ENCODE measurements at places on chromosomes 3 and 15. TPM values are rescaled to one million over a fixed set of nuclear protein-coding genes. Genes with fewer than 3 reads are reported as not detected.

The GOLGA8R gene
- total RNA-seq = 0.09 TPM

GRCh38 chr15:97101572-97101971 is 771.1 kb downstream of the NR2F2 start:
- no peak for DNase-seq

- no peak for DNase-seq
Observed at GRCh38 chr3:143276592-143276991, 157.0 kb downstream of the CHST2 start.

DNA sequence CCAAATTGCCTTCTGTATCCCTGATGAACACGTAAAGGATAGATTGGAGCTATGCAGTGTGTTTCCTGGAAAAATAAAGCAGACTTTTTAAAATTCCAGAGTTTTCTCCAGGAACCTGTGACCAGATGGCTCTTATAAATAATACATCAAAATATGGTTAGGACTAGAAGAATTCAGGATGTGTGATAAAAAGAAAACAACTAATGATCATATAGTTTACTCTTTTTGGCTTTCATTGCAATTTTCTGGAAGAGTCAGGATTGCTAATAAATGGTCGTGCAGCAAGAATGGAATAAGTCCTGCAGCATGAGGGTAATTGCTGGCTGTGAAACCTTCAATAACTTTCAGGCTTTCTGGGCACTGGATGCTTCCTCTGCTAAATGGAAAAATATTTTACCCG is 30.2 kb upstream of the DENND4A start:
- no peak for DNase-seq

DNA sequence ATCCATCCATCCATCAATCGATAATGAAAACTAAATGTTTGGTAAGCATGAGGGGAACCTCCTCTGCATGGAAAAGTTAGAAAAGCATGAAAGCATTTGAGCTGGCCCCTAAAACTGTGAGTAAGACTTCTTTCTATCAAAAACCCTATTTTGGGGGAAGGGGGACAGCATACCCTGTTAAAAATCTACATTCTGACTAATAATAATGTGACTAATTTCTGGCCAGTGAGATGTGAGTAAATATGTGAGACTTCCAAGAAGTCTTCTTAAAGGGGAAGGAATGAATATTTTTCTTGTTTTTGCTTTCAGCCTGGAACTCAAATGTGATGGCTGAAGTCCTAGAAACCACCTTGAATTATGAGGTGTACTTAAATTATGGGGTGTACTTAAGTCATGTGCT is 54.9 kb downstream of the C3orf85 start:
- no peak for DNase-seq

The SPINT1 gene
- 0.45 TPM for total RNA-seq

GRCh38 chr3:149654188-149654601 is 3.6 kb downstream of the WWTR1 start:
- no peak for DNase-seq

DNA sequence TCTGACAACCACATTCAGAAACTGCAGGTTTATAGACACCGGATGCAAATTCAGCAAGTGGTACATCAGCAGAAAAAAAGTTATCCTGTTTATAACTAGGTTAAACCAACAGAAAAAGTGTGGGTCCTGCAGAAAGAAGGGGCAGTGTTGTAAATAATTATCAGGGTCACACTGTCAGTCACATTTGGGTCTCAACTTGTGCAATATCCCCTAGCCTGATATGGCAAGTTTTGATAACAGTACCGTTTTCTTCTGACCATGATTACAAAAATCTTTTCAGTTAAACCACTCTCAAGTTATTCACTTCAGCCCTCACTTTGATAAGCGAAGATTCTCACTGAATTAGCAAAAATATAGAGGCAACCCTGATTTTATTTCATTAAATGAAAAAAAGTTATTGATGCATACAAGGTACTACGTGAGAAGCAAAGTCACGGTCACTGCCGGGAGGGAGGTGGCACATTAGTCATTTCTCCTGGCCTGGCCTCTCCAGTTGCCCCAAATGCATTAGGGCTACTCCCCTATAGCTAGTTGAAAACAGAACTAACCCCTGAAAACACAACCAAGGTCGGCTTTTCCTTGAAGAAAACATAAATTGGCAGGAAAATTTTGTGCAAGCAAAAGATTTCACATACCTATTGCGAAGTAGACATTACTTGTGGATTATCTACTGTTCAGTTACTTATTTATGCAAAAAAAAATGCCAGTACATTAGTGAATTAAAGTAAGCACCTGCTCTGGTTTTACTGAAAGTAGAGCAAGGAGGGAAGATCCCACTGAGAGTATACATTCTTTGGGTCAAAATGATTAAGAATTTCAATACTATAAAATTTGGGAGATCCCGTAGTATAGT is 28.6 kb downstream of the IL5RA start:
- no peak for DNase-seq

The LSG1 gene
- 19.3 TPM for total RNA-seq

GRCh38 chr3:97901313-97902248 is 70.7 kb downstream of the RIOX2 start:
- DNase-seq = peak; percentile 32

GRCh38 chr3:136120373-136121348 is 75.5 kb downstream of the MSL2 start:
- no peak for DNase-seq

The GPR149 gene
- total RNA-seq = not detected

DNA sequence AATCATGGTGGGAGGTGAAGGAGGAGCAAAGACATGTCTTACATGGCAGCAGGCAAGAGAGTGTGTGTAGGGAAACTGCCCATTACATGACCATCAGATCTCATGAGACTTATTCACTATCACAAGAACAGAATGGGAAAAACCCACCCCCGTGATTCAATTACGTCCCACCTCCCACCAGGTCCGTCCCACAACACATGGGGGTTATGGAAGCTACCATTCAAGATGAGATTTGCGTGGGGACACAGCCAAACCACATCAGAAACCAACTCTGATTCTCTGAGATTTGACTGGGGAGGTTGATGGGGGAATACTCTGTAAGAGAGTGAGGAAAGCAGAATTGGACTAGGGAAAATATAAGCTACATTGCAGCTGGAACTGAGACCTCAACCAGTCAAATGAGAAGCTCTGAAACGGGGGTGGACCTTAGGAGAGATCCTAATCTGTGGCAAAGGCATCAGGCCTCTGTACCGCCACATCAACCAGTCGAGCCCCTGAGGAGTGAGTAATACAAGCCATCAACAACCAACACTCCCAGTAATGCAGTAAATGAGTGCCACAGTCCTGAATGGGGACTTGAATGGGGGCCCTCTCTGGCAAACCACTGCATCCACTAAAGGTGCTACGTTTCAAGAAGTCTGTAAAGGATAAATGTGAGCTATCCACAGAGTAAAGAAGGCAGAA is 207.9 kb upstream of the GADL1 start:
- DNase-seq = no peak

DNA sequence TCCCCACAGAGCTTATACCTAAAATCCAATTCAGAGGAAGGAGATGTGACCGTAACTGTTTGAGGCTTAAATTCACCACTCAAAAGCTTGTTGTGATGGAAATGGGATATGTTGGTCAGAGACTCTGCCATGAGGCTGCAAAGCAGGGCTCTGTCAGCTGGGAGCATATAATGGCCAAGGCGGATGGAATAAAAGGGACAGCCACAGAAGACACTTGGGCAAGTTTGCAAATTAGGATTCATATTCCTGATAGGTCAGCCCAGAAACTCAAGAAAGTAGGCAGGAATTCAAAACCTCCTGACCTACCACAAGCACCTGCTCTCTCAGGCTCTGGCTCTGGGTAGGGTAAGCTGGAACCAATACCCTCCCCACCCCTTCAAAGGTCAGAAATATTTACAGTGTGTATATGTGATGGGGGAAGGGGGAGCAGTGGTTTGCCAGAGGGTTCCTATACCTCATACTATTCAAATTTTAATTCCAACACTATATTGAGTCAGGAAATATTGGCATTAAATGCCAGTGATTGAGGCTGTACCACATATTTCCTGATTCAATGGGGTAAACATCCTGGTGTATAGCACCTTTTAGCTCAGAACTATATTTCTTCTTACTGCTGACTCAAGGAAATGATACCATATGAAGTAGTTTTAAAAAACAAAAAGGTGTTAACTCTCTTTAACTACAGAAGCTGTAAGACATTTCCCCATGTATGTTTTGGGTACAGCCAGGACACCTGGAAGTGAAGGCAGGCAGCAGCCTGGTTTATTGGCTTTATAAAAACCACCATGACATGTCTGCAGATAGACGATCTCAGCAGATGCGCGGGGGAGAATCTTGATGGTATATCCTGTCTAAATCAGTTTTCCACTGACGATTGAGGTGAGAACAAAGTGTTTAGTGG is 19.2 kb downstream of the FYCO1 start:
- DNase-seq = no peak

GRCh38 chr3:196222876-196223595 is 6.7 kb downstream of the SLC51A start:
- DNase-seq = no peak

DNA sequence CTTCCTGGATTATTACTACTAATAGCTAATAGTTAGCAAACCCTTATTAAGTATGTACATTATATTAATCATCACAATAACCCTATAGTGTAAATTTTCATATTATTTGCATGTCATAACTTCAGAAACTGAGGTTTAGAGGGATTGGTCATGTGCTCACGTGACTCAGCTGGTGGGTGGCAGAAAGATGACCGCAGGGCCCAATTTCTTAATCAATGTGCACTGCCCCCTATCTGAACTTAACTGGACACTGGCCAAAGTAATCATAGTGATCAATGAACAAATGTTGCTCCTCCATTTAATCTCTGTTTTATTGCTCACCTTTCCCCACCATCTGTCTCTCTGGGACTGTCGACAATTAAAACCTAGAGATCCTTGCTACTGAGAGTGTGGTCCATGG is 52.2 kb downstream of the PLD1 start:
- no peak for DNase-seq

DNA sequence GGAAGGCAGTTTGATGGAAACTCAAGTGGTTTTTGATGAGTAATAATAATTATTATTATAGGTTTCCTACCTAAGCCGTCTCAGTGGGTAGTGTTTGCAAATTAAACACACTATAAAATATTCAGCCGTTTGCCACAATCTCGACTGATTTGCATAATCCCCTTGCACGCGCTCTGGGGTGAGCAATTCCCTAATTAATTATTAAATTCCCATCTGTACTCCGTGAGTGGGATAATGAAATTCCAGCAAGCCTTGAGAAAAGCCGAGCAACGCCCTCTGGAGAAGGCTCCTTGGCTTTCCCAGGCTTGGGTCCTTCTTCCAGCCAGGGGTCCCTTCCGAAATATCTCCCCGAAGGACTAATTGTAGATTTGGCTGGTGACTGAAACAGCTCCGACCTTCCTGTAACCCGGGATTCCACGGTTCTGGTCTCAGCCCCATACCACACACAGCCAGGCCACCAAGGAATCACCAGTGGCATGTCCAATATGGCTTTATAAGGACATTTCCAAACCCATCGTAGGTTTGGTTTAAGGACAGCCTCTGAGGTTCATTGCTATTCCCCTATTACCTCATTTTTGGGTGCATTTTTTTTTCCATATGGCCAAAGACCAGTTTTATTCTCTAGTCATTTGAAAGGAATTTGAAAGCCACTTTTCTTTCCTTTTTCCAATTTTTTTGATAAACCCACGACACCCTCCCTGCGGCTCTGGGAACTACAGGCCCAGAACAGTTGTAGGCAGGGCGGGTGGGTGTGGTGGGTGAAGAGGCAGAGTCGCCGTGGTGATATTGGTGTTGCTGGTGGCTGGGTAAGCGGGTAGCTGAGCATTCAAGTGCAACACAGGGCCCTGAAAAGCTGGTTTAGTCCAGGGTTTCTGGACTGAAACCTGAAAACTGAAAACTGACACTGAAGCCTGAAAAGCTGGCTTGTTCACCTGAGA is 33.2 kb upstream of the RGMA start:
- DNase-seq = no peak

DNA sequence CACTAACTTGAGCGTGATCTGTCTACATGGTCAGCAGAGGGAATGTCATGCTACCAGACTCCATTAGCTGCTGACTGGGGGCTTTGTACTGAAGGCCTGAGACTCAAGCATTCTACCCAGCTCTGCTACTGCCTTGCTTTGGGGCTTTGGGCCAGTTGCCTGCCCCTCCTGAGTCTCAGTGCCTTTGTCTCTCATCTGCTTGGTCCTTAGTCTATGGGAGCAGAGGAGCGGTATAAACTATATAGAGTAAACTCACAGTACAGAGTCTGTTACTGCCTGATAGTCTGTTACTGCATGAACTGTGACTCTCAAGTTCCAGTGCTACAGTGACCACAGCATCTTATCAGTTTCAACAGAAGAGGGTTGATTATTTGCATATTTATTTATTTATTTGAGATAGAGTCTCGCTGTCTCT is 38.5 kb upstream of the C15orf39 start:
- no peak for DNase-seq

DNA sequence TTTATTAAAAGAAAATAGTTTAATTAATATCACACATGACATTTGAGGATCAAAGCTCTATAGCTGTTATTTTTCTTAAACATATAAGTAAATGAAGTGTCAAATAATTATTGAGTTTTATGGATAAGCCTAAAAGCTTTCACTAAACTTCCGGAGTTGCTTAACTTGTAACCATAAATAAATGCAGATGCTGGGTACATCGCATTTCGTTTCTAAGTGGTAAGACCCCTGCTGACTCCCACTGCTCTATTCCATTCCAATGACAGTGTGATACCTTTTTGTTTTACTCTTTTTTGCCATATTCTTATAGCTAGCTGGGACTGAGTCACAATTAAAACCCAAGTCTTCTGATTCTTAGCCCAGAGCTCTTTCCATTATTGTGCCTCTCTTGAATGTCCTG is 411.1 kb downstream of the SOX2 start:
- DNase-seq = no peak
